ENCODE measurements at places on chromosomes 2 and 18.

GRCh38 chr2:166419616-166419934 lies 43.8 kb upstream of the SCN9A start:
- DNase-seq = no peak

DNA sequence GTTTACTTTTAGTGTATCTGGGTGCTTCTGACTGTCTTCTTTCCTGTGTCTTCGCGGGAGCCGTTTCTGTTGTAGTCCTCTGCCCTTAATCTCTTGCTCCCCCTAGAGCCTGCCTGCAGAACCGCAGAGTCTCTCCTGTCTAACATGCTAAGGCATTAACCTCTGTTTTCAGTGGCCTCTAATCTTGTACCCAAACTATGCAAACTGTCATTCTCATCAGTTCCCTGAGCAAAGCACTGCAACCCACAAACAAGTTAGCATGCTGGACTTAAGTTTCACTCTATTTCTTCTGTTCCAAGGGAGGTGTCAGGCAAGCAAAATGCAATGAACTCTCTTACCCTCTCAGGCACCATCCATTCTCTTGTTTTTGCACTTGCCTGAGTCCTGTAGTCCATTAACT lies 138.4 kb downstream of the OTX1 start:
- no peak for DNase-seq

DNA sequence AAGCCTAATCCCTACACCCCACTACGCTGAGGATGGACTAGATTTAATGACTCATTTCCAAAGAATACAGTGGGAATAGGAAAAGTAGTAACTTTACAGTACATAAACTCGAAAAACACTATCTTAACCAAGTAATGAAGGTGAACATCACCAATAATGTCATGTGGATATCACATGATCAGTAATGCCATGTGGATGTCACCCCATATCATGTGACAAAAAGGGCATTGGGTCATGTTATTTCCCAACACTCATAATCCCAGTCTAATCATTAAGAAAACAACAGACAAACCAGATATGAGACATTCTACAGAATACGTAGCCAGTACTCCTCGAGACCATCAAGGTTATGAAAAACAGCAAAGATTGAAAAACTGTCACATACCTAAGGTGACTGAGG lies 667.3 kb upstream of the CRIM1 start:
- no peak for DNase-seq

GRCh38 chr2:222992137-222992536 lies 59.9 kb upstream of the KCNE4 start:
- no peak for DNase-seq

GRCh38 chr2:11032396-11032795 lies 120.7 kb downstream of the KCNF1 start:
- DNase-seq = no peak

DNA sequence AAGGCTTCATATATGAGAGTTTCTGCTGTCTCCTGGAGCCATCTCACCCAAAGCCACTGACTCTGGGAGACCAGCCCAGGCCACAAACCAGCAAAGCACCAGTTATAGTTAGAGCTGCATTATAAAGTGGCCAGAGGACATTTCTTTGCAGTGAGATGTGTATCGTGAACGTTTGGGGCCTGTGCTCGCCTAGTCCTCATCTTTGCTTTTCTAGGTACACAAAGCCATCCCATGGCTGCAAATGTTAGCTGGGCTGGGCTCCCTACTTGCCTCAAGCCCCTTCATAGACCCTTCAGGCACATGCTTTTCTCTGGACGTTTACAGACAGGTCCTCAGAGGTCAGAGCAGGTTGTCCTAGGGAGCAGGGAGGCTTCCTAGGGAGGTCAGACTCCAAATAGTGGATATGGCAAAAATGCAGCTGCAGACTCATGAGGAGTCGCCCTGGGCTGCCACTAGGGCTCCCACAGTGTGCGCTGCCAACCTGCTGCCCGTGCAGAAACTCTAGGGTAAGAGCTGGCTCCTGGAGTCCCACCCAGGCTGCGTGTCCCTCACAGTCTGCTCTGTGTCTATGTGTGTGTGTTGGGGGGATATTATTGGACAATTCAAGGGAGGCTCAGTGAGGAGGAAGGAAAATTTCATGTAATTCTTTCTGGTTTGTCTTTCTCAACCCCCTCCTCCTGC lies 141.0 kb downstream of the RPIA start:
- DNase-seq = no peak

DNA sequence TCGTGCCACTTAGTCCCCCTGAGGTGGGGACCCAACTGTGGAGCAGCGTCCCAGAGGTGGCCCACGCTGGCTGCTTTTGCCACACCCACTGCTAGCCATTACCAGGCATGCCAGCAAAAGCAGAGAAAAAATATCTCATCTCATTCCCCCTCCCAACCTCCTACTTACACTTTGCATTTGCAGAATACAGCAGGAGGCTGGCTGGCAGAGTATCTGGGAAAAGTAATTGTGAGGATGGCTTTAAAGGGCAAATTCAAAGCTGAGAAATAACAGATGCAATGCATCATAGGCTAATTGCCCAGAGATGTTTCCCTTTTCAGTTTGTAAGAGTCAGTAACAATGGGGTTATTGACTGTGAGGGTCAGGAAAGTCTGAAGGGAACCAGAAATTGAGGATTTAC lies 438.1 kb upstream of the DSEL start:
- DNase-seq = no peak

DNA sequence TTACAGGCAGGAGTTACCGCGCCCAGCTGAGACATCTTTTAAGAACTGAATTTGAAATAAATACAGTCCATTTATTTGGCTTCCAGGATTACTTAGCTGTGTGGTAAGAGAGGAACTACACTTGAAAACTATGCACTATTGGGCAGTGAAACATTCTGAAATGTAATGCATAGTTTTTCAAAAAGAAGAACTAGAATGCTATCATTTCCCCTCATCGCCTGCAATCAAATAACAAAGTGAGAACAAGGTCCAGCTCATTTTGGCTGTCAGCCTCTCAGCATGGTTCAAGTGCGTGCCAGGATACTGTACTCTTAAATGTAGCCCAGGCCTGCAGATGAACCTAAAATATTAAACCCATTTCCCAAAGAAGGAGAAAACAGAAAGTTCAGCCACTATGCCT lies 76.6 kb upstream of the ARL5A start:
- no peak for DNase-seq

- no peak for DNase-seq
Observed at GRCh38 chr2:238925281-238925680, 77.4 kb downstream of the TWIST2 start.

GRCh38 chr18:28712796-28713425 lies 536.0 kb upstream of the CDH2 start:
- no peak for DNase-seq

All from NCI-H187 (cell line).